ENCODE measurements at places on chromosomes 2 and 18.

DNA sequence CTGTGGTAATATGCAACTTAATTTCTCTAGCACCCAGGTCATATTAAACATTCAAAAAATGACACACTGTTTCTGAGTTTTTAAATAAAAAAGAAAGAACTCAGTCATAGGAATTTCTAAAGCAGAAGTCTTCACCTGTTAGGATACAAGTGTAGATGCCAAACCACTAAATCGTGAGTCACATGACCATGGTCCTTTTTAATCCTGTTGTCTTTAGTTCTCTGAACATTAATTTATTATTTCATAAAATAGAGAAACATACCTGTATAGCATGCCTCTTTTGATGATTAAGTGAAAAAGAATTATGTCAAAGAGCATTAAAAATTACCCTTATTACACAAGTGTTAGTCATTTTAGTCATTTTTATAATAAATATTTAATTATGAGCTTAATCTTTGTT is 398.8 kb downstream of the CCDC85A start:
- no peak overlapping the region for H3K4me3 ChIP-seq
- no peak for DNase-seq
- H3K27me3 ChIP-seq: no peaks in the 10 kb centered on the region
- no peaks in the 10 kb centered on the region for H3K36me3 ChIP-seq
- no peaks in the 10 kb centered on the region for H3K4me1 ChIP-seq

GRCh38 chr2:5007596-5007995 is 684.6 kb upstream of the SOX11 start:
- no peaks in the 10 kb centered on the region for H3K27me3 ChIP-seq
- DNase-seq: no peak
- H3K27ac ChIP-seq: no peak overlapping the region
- H3K4me3 ChIP-seq: no peak overlapping the region
- no peaks in the 10 kb centered on the region for H3K4me1 ChIP-seq

DNA sequence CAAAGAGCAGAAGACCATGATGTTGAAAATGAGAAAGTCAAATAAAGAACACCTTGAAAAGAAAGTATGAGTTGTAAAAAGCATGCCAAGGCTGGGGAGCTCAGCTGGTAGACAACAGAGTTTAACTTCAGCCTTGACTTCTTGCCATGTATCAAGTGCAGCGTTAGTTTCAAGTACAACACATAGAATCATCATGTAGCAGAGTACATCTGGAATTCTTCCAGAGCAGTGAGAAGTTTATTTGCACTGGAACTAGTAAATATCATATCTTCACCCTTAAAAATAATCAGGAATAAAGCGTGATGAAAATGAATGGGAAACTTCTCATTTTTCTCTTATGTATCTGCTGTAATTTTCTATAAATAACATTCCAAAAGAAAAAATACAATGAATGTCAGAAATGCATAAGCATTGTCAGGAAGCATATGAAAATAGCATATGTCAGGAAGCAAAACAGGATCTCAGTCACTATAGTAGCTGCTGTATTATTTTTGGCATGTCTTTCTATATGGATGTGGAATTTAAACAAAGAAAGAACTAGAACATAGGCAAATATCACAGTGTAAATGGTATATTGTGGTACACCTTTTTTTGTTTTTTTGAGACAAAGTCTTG is 10.1 kb upstream of the SULT1C4 start:
- H3K4me3 ChIP-seq: no peak overlapping the region
- no peaks in the 10 kb centered on the region for H3K27me3 ChIP-seq
- no peaks in the 10 kb centered on the region for H3K36me3 ChIP-seq
- DNase-seq: no peak
- no peak overlapping the region for H3K27ac ChIP-seq

DNA sequence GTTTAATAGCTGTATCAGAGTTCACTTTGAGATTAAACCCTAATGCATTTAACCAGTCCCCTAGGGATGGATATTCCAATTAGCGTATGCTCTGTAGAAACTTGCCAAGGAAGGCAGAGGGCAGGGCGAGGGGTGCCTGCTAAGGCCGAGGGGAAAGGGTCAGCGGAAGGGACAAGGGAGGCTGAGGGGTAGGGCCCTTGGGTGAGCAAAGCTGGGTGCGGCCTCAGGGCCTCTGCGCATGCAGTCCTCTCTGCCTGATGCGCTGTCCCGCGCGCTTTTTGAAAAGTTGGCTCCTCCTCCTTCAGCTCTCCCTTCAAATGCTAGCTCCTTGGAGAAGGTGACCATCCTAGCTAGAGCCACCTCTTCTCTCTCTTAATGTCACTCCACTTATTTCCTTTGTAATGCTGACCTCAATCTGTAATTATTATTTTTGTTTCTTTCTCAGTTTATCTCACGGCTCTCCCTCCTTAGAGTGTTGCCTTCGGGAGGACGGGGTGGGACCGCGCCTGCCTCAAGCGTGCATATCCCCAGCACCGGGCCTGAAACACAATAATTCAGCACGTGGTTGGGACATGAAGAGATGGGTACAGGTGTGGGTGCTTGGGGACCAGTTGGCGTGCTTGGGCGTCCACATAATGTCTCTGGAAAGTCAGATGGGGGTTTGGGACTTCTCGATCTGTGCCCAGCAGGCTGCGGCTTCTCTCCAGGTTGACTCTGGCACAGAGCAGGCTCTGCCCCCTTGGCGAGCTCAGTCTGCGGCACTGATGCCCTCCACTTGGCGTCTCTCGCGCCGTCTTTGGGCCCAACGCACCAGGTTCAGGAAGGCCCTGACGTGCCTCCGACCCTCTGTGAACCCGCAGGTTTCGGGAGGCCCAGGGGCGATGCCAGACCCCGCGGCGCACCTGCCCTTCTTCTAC is 10.0 kb downstream of the ZAP70 start:
- DNase-seq: no peak
- H3K4me3 ChIP-seq: no peak overlapping the region
- no peaks in the 10 kb centered on the region for H3K36me3 ChIP-seq
- H3K27ac ChIP-seq: no peak overlapping the region
- H3K27me3 ChIP-seq: no peaks in the 10 kb centered on the region
- no peaks in the 10 kb centered on the region for H3K4me1 ChIP-seq

DNA sequence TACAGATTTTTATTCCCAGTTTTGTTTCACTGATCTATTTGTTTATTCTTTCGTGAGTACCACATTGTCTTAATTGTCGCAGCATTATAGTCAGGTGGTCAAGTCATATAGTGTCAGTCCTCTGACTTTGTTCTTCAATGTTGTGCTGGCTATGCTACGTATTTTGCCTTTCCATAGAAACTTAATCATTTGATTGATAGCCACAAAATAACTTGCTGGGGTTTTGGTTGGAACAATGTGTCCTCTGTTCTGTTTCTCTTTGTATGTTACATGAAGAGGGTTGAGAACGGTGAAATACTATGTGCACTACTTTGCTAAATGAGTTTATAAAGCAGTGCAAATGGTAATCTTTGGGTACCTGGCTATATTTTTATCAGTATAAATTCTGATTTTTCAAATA is 64.9 kb upstream of the TTC27 start:
- DNase-seq: no peak
- H3K4me1 ChIP-seq: no peaks in the 10 kb centered on the region
- no peaks in the 10 kb centered on the region for H3K27me3 ChIP-seq

- H3K36me3 ChIP-seq: peaks cover 19% of the 10 kb centered on the region
- no peak overlapping the region for H3K27ac ChIP-seq
- H3K4me3 ChIP-seq: no peak overlapping the region
- H3K27me3 ChIP-seq: no peaks in the 10 kb centered on the region
Measured at GRCh38 chr2:96550787-96551604, 14.4 kb downstream of the ARID5A start.

DNA sequence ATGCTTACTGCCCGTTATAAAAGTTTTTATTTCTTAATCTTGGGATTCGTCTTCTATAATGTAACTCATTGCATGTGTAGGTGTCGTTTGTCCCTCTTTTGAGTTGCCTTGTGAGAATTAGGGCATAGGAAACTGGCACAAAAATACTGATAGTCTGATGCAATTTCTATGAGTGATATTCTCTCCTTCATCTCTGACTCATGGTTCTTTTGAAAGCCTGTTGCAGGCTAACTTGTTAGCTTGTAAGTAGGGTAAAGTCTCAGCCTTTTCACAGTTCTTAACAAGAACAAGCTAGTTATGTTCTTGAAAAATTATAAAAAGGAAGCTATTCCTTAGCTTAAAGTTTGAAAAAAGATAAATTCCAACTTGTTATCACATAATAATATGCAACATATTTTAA is 1085.4 kb upstream of the NRXN1 start:
- H3K4me3 ChIP-seq: no peak overlapping the region
- H3K4me1 ChIP-seq: no peaks in the 10 kb centered on the region
- H3K27me3 ChIP-seq: no peaks in the 10 kb centered on the region
- no peak overlapping the region for H3K27ac ChIP-seq
- H3K36me3 ChIP-seq: no peaks in the 10 kb centered on the region

GRCh38 chr2:169229590-169229989 is 132.7 kb downstream of the LRP2 start:
- H3K27ac ChIP-seq: no peak overlapping the region
- no peak overlapping the region for H3K4me3 ChIP-seq
- no peaks in the 10 kb centered on the region for H3K27me3 ChIP-seq
- no peaks in the 10 kb centered on the region for H3K4me1 ChIP-seq

GRCh38 chr2:141015341-141016047 is 1115.3 kb downstream of the LRP1B start:
- H3K27me3 ChIP-seq: no peaks in the 10 kb centered on the region
- no peaks in the 10 kb centered on the region for H3K36me3 ChIP-seq
- no peaks in the 10 kb centered on the region for H3K4me1 ChIP-seq

- H3K27me3 ChIP-seq: no peaks in the 10 kb centered on the region
- H3K4me3 ChIP-seq: no peak overlapping the region
- no peak for DNase-seq
- H3K4me1 ChIP-seq: no peaks in the 10 kb centered on the region
Measured at GRCh38 chr2:30860726-30861125, 53.5 kb upstream of the CAPN13 start.

- no peaks in the 10 kb centered on the region for H3K27me3 ChIP-seq
- no peaks in the 10 kb centered on the region for H3K36me3 ChIP-seq
- no peaks in the 10 kb centered on the region for H3K4me1 ChIP-seq
- H3K27ac ChIP-seq: no peak overlapping the region
- no peak for DNase-seq
Measured at GRCh38 chr2:77519164-77519887, 2.9 kb downstream of the LRRTM4 start.

GRCh38 chr2:120108749-120109148 is 95.9 kb downstream of the EPB41L5 start:
- no peaks in the 10 kb centered on the region for H3K36me3 ChIP-seq
- no peak overlapping the region for H3K27ac ChIP-seq
- H3K4me3 ChIP-seq: no peak overlapping the region

DNA sequence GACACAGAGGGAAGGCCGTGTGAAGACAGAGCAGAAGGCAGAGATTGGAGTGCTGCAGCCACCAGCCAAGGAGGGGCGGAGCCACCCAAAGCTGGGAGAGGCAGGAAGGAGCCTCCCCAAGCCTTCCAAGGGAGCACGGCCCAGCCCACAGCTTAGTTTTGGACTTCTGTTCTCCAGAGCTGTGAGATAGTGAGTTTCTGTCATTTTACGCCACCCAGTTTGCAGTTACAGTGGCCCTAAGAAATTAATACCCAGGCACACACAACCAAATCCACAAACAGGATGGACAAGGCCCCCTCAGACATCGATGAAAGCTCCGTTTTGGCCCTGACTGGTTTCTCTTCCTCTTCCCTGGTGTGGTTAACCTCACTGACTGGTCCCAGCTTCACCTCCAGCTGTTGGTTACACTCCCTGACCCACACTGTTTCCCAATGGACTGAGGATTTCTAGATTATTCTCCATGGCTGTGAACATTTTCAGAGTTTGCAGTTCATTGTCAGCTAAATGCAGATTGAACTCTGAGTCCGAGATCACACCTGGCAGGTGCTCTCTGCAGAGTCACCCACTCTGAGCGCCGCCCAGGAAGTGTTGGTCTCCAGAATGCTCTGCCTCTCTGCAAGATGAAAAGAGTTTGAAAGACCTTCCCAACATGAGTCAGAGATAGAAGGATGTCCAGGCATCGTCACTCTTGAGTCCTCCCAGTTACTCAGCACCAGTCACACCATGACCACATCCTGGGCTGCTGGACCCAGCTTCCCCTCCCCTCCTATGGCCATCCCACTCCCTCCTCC is 100.2 kb downstream of the TWIST2 start:
- H3K36me3 ChIP-seq: no peaks in the 10 kb centered on the region
- H3K27ac ChIP-seq: peak overlapping the region; percentile 31
- DNase-seq: peak; percentile 31
- H3K4me1 ChIP-seq: no peaks in the 10 kb centered on the region
- no peaks in the 10 kb centered on the region for H3K27me3 ChIP-seq

DNA sequence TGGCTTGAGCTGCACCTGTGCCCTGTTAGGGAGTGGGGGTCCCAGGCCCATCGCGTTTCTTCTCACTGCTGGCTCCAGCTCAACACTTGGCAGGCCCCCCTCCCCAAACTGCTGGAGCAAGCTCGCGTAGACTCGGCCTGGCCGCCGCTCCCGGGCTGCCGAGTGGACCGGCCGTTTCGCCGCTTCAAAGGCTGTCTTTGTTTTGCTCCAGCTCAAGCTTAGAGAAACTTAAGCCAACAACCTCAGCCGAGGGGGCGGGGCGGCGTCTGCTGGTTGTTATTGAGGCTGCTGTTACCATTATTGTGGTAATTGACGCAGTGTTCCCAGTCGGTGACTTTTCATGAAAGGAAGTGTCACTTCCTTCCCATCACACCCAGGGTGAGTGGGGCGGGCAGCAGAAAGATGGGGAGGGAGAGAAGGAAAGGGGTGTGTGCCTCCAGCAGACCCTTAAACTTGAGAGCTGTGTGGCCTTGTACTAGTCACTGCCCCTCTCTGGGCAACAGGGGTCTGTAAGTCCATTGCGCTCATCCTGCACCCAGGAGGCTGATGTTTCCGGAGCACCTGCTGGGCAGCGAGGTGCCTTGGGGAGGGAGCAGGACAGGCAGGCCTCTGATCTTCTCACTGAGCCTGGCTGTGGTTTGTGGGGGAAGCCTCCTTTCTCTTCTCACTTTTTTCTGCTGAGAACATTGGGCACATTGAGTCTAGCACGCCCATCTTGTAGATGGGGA is 2.1 kb downstream of the ARID5A start:
- H3K27me3 ChIP-seq: no peaks in the 10 kb centered on the region
- DNase-seq: peak; percentile 76
- H3K27ac ChIP-seq: peak overlapping the region; percentile 95

- H3K4me1 ChIP-seq: no peaks in the 10 kb centered on the region
- H3K36me3 ChIP-seq: no peaks in the 10 kb centered on the region
- H3K27me3 ChIP-seq: peaks cover 19% of the 10 kb centered on the region
- no peak within 1 kb of the TSS for H3K27ac ChIP-seq
- H3K4me3 ChIP-seq: no peak within 1 kb of the TSS
- no peak for DNase-seq
Measured at GRCh38 chr2:238158509-238159070, at the start of gene ERFE. Gene ERFE, plus strand, starts transcription at chr2:238158970. Its CDS starts 38 bp downstream, at chr2:238159008.

DNA sequence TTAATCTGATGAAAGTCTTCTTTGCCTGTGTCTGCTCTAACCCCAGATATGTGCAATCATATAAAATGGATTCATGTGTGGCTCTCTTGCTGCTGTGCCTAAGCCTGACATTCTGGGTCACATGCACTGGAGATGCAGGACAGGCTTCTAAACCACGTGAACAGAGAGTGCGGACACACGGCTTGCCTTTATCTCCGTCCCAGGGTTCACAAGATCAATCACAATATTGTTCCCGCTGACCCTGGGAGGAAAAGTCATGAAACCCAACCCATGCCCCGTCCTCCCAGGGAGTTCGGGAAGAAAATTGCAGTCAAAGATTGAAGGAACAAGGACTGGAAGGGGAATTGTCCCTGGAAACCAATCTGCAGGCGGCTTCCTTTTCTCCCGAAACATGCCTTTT is 74.8 kb downstream of the VAPA start:
- no peak for DNase-seq
- no peaks in the 10 kb centered on the region for H3K27me3 ChIP-seq
- H3K27ac ChIP-seq: no peak overlapping the region
- no peaks in the 10 kb centered on the region for H3K36me3 ChIP-seq
- H3K4me1 ChIP-seq: no peaks in the 10 kb centered on the region

- no peak for DNase-seq
- H3K27ac ChIP-seq: no peak overlapping the region
- no peaks in the 10 kb centered on the region for H3K4me1 ChIP-seq
- no peak overlapping the region for H3K4me3 ChIP-seq
- H3K27me3 ChIP-seq: no peaks in the 10 kb centered on the region
Measured at GRCh38 chr2:182860858-182861257, 5.6 kb downstream of the FRZB start.
